ELR (cell line): ENCODE measurements at places on chromosomes 5 and 9.

- DNase-seq, result no peak
These were observed 41.7 kb downstream of the NFX1 start for GRCh38 chr9:33332011-33332410.

GRCh38 chr9:96858018-96858573 lies 3.8 kb upstream of the ZNF782 start:
- peak; percentile 93 for DNase-seq

DNA sequence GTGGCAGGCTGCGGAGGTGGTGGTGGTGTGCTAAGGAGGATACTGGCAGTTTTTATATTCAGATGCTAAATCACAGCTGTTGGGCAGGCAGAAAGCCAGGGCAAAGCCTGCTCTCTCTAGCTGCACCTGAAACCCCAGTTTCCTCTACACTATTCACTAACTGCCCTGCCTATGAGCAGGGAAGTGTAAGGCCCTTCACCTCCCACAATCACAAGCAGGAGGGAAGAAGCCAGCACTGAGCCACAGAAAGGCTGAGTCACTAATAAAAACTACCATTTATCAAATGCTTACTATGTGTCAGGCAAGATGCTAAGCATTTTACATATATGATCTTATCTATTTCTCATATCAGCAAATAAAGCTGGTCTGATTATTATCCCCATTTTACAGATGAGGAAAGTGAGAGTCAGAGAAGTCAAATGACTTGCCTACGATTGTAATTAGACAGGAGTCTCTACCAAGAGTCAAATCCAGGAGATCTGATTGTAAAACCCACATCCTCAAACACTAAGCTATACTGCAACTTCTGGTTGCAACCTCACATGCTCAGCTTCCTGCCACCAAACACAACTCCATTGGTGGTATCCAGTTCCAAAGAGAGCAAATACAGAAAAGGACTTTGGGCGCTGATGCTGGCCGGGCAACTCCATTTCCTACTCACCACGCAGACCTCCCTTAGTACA lies 17.7 kb upstream of the IL6ST start:
- DNase-seq, result peak; percentile 84

DNA sequence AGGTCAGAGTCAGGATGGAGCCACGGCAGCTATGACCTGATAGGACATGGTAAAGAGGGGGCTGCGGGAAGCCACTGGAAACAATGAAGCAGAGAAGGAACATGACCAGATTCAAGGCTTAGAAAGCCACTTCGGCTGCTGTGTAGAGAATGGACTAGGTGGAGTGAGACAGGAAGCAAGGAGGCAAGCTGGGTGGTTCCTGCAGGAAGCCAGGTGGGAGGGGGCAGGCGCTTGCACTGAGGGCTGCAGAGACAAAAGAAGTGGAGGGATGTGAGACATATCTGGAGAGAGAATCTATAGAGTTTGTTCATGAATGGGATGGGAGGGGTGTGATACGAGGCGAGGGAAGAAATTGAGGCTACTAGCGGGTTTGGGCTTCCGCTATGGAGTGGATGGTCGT lies 19.0 kb upstream of the N4BP3 start:
- no peak for DNase-seq

DNA sequence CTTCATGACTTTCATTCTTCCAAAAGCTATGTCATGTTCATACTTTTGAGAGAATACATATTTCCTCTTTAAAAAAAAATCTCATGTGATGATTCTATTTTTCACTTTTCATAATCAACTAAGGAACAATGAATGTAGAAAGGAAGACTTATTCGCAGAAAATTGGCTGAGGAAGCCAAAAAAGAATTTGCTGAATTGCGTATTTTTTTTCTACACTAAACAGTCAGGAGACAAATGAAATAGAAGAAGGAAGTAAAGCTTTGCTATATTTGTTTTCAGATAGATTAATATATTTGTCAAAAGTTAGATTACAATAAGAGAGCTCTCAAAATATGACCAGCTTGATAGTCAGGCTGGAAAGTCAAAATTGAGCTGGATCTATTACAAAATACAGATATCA lies 504.2 kb downstream of the ANXA1 start:
- DNase-seq, result no peak

GRCh38 chr9:124511891-124512805 lies 4.9 kb upstream of the NR5A1 start:
- no peak for DNase-seq

GRCh38 chr5:42993516-42994245 lies 46.4 kb downstream of the ANXA2R start:
- peak; percentile 80 for DNase-seq

DNA sequence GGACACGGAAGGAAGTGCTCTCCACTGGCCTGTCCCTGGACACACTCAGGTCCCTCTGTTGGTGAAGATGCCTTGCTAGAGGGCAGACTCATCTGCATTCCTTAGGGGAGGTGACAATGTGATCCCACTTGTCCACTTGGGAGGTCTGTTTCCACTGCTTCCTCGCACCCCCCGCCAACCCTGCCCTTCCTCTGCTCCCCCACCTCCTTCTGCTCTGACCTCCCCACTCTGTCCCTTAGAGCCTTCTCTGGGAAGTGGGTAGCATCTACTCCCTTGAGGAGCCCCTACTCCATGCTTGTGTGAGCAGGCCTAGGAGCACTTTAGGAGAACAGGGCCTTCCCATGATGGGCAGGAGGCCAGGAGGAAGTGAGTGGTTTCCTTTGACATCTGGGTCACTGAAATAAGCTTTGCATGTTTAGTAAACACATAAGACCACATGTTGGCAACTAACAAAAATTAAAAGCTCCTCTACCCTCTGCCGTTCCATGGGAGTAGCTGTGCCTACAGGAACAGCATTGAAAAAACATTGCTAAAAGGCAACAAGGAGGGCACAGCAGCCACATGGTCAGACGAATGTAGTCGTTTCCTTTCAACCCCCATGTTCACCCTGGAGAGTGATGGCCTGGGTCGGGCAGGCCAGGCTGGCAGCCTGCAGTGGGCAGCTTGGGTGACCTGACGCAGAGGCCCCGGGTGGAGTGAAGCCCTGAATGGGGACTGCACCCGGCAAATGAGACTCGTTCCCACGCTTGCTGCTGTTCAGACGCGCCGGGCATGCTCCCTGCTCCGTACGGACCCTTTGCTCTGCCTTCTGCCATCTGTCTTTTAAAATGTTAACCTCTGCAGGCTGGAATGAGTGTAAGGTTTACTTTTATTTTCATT lies 634.0 kb downstream of the IRX1 start:
- no peak for DNase-seq

- DNase-seq, result no peak
These were observed 120.2 kb upstream of the FSTL4 start for GRCh38 chr5:133732536-133732935.

DNA sequence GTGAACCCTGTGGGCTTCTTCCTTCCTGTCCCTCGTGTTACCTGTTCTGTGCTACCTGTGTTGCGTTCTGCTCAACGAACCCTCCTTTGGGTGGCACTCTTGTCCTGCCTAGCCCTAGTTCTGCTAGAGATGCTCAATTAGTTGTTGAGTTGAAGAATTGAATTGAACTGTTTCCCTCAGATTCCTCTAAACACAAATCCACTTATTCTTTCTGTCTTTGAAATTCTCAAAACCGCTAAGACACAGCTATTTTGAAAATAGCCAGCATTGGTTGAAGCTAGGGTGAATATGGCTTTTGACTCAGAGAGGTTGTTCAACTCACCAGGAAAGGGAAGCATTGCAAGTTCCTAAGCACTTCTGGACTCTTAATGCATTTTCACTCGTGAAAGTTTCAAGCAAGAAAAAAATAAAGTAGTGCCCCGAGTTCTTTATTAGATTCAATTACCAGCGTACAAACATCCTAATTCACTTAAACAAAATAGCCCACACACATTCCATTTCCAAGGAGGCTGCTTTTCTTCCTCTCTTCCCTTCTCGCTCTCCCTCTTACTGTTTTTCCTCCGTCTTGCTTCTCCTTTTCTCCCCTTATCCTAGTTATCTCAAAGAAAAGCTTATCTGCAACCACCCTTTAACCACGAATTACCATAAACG lies 642 bp upstream of the ITGA1 start:
- DNase-seq, result peak; percentile 36

DNA sequence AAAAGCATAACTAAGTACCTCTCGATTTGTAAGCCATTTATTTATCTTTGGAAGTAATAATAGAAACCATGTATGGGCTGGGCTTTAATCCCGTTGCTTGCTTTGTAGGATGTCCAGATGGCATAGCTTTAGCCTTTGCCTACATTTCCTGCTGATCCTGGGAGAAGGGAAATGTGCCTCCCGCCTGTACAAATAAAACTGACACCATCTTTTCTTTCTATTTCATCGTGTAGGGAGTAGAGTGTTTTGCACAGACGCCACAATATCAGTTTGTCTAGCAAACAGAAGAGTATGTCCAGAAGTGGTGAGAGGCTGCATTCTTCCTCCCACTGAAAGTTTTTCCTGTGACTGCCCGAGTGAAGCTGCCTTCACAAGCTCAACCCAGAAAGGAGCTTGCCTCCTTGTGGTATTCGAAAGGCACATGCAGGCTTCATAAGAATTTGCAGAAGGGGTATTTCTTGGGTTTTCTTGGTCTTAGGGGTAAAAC lies 24.7 kb upstream of the TJP2 start:
- peak; percentile 57 for DNase-seq

DNA sequence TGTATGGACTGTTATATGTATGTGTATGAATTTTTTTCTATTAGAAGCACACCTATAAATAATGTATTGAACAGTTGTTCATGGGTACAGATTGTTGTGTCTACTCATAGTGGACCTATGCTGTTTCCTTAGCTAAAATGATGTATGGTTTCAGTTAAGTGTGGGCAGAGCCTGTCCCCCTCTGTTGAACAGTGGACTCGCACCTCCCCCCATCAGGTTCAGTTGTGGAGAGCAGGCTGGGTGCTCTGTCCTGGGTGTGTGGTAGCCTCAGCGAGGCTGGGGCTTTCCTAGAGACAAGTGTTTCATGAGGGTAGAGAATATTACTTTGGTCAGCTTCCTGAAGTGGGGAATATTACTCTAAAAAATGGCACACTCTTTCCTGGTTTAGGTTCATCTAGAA lies 47.4 kb upstream of the LRRTM2 start:
- no peak for DNase-seq

DNA sequence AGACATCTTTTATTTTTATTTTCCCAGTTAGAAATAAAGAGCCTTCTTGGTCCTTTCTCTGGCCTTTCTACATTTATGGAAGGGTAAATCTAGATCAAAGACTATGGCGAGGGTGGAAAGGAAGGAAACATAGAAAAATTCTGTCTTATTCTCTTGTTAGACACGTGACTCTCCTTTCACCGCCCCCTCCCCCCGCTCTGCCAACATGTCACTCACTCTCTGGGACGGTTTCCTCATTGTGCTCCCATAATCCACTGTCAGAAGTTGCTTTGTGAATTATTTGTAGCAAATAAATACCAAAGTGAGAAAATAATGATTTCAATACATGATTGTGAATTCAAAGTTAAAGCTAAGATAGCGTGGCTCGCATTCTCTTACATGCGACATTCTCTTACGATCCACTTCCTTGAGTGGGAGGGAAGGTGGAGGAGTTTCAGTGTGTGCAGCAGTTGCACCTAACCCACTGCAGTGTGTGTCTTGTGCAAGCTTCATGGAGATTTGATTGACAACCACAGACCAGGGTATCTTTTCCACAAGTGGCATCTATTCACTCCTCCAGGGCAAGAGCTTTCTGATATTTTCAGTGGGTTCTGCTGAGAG lies 423.0 kb upstream of the KIF2A start:
- no peak for DNase-seq

DNA sequence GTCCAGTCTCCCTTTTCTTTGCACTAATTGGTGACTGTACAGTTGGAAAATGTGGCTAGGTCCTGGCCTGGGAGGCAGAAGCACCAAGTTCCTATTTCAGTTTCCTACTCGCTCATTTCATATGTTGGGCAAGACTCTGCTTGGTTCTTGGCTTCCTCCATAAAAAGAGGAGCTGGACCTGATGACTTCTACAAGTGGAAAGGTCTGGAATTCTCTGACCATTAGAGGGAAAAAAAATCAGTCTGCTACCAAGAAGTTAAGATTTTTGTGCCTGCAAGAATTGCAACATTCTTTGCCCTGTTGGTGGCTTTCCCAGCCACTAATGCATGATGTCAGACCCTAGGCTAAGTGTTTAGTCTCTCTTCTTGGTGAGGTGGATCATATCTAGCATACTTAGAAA lies 91.5 kb downstream of the WDR41 start:
- DNase-seq, result no peak

DNA sequence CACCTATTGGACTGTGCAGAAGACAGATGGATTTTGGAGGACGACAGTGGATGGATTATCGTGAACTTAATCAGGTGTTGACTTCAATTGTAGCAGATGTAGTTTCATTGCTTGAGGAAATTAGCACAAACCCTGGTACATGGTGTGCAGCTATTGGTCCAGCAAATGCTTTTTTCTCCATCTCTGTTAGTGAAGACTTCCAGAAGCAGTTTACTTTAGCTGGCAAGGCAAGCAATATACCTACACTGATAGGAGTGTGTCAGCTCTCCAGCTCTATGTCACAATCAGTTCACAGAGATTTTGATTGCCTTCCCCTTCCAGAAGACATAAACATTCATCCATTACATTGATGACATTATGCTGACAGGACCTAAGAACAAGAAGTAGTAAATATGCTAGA lies 35.7 kb upstream of the ROR2 start:
- no peak for DNase-seq

- DNase-seq, result no peak
These were observed 6.1 kb upstream of the CSF2 start for GRCh38 chr5:132067451-132067850.

DNA sequence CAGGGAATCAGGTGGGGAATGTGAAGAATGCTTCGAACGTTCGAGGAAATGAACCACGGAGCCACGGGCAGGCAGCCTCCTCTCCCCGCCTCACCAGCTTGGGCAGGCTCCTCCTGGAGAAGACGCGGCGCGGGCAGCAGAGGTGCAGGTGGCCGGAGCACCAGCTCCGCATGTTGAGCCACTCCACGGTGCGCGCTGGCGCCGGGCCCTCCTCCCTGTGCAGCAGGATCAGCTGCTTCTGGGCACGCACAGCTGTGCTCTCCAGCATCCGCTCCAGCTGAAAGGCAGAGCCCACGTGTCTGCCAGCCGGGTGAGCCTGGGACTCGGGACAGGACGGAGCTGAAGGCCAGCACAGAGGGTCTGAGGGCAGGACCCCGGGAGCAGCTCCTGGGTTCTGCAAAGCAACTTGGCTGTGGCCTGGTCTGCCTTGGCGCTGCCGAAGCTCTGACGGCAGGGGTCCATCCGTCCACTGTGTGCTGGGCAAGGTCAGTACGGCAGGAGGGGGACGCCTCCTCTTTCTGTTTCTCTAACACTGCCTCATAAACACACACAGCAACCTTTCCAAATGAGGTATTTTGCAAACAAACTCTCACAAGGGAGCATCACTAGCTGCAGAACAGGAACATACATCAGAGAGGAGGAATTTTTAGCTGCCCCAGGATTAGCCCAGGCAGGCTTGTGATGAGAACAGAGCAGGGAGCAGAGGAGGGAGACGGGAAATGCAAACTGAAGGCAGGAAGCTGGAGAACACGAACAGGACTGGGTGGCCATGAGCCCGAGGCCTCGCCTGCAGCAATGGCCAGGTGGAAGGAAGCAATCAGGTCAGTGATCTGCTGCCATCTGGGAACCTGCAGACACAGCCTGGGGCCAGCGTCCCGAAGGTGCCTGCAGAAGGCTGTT lies 20.1 kb upstream of the NSMF start:
- peak; percentile 36 for DNase-seq

- DNase-seq, result peak; percentile 55
These were observed 18.7 kb downstream of the HSD17B4 start for GRCh38 chr5:119470851-119471451.
